ENCODE measurements at places on chromosomes 7 and 10.

GRCh38 chr7:92717993-92718716, 118.2 kb downstream of the CDK6 start:
- DNase-seq: peak; percentile 72

DNA sequence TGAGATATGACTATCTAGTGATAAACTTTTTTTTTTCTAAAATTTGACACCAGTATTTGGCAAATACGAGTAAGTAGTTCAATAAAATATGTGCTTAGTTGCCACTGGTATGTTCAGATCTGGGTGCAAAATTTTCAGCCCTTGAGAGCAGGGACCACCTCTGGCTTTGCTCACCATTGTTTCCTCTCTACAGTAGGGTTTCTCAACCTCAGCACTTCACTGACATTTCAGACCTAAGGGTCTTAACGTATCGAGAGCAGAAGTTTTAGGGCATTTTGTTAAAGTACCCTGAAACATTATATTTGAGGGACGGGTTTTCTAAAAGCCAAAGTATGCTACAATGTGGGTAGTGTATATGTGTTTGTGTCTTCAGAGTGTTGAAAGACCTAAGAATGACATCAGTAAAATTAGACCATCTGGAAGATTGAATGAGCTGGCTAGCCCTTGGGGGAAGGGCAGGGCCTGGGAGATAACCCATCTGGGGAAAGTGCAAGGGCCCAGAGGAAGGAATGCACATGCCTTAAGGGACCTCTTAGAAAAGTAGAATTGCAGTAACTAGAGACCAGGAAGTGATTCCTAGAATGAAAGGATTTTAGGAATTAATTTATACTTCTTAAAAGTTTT, 11.8 kb downstream of the BZW2 start:
- DNase-seq: no peak

- DNase-seq: no peak
Measured at GRCh38 chr10:68137171-68137570, 27.9 kb downstream of the MYPN start.

GRCh38 chr7:98133621-98134303, 27.1 kb downstream of the LMTK2 start:
- no peak for DNase-seq

Data from immature natural killer cell (primary cell).